ENCODE measurements at places on chromosomes 11 and 22.
A peak's percentile ranks its signal among the peaks of the same experiment; 100 is the strongest.

DNA sequence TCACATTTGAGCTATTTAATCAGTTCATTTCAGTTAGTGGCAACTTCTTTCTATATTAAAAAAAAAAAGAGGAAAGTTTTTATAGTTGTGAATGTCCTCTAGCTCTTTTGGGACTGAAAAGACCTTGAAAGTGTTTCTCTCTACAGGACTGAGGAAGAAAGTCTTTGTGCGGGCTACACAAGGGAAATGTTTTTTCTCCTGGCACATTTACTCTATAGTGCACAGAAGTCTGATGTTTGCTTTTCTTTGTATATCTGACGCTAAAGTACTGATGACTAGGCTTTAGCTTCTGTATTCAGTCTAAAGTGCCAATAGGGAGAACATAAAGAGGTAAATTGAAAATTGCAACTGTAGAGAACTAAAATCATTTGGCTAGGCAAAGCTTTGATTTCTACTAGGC, 737.4 kb upstream of the LUZP2 start:
- no peak for DNase-seq

GRCh38 chr22:48188231-48188721, 1425.8 kb downstream of the TBC1D22A start:
- DNase-seq: no peak

DNA sequence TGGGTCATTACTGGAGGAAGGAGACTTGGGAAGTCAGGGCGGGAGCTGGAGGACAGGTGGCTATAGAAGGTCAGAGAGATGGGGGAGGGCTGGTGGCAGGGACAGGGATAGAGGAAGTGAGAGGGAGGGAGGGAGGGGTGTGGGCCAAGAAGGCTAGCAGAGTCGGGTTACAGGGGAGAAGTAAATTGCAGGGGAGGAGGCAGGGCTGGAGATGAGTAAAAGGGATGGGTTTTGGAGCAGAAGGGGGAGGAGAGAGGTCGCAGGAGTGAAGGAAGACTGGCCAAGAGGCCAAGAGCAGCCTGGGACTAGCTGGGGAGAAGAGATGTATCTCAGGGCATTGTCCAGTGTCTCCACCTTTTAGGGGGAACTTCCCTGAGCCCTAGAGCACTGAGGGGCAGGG, 33.0 kb downstream of the LRRC10B start:
- no peak for DNase-seq

GRCh38 chr11:28537822-28538221, 429.6 kb downstream of the METTL15 start:
- DNase-seq: no peak

DNA sequence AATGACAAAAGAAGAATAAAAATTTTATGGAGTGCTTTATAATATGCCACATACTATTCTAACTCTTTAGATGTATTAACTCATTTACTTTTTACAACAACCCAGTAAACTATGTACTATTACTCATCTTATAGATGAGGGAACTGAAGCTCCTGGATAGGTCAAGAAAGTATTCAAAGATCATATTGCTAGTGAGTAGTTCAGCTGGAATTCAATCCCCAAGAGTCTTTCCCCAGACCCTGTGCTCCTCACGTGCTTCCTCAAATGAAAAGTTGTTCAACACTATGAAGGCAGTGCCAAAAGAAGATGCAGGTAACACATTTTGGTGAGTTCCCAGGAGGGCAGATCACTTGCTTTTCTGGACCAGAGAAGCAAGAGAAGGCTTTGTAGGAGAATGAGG, 46.8 kb downstream of the BTG4 start:
- DNase-seq: no peak

GRCh38 chr11:8932564-8933180, at the start of gene C11orf16:
Gene C11orf16, minus strand, starts transcription at chr11:8932947. Its CDS starts 639 bp downstream, at chr11:8932308.
- DNase-seq: no peak

DNA sequence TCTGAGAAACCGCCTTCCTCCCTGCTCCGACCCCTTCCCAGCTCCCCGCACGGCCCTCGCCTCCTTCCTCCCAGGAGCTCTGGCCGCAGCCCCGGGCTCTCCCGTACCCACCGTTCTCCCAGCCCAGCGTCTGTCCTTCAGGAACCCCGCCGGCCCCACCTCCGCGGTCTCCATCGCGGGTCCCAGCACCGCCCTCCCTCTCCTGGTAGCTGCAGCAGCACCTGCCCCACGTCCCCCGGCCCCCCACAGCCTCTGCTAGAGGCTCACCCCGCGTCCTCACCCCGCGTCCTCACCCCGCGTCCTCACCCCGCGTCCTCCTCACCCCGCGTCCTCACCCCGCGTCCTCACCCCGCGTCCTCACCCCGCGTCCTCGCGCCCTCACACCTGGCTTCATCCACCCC, 85.9 kb downstream of the WNT7B start:
- DNase-seq: peak; percentile 46

- peak; percentile 73 for DNase-seq
These were observed 19.2 kb upstream of the PPARA start for GRCh38 chr22:46131151-46131587.

DNA sequence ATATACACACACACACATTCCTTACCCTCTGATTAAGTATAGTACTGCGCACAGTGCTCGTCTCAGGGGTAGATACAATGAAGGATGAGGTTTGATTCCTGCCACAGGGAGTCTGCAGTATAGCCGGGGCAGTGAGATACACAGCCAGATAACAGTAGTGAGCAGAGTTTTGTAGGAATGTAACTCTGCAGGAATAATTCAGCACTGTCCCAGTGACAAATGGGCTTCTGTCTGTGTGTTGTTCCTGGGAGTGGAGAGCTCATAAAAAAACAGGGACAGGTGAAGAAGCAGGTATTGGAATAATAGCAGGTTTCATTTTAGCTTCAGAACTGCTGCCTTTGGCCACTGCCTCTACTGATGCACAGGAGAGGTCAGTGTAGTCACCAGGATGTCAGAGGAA, 85.3 kb upstream of the OR9Q1 start:
- DNase-seq: no peak

All from ecto neural progenitor cell (in vitro differentiated cells).